ENCODE measurements at places on chromosomes 5 and 9. TPM values are rescaled to one million over a fixed set of nuclear protein-coding genes. Genes with fewer than 3 reads are reported as not detected.

DNA sequence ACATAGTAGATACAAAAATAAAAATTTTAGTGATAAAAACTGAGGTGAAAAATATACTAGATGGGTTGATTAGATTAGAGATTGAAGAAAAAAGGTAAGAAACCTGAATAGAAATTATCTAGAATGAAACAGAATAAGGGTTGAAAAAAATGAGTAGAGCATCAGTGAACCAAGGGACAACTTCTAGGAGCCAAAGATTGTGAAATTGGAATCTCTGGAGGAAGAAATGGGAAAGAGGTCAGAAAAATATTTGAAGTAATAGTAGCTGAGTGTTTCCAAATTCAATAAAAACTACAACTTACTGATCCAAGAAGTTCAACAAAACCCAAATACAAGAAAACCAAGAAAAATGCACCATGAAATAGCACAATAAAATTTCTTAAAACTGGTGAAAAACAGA lies 116.6 kb upstream of the STARD4 start:
- no peak for DNase-seq

DNA sequence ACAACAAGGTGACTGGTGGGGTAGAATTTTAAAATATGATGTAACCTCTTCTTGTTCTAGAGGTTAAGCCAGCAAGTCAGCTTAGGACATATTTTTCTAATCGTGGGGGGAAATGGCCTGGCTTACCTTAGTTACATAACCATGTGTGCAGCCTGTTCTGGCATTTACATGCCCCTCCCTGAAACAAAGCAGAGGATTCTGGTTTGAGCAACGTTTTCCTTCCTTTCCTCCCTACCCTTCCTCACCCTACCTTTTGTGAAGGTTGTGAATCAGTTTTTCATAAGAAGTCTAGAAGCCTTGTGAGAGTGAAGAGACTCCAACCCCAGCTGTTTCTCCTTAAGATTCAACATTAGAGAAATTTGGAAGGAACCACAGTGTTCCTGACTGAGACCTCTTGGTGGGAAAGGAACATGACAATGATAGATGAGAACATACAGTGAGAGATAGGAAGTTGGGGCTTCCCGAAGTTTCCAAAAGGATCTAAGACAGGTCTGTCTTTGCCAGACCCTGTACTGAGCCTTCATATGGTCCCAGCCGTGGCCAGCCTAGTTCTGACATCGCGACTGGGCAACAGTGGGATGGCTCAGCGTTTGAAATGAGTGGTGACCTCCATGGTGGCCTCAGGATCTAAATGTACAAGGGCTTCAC lies 365.2 kb downstream of the SPATA31D1 start:
- no peak for DNase-seq

- DNase-seq, result no peak
Measured at GRCh38 chr5:59466271-59466670, 427.3 kb downstream of the PDE4D start.

The PCDHB8 gene
- total RNA-seq, result 0.14 TPM

All from NCI-H460 (cell line).